Thymus (tissue), 14 donors: ENCODE measurements at places on chromosomes 11 and 22. TPM values are rescaled to one million over a fixed set of nuclear protein-coding genes. Genes with fewer than 3 reads are reported as not detected.

SEC14L6 gene
- total RNA-seq = 0.24 TPM

NRXN2 gene
- 0.85 TPM for total RNA-seq

MICAL2 gene
- total RNA-seq = 26.8 TPM

ROM1 gene
- 1.7 TPM for total RNA-seq

ART1 gene
- total RNA-seq = not detected

ACR gene
- total RNA-seq = not detected

KIRREL3 gene
- 0.14 TPM for total RNA-seq

CNTN5 gene
- 0.14 TPM for total RNA-seq

CYP2D6 gene
- total RNA-seq = 0.42 TPM

IL18 gene
- 7.3 TPM for total RNA-seq

NLRP6 gene
- 0.90 TPM for total RNA-seq

CHRM1 gene
- total RNA-seq = not detected

FAM180B gene
- not detected for total RNA-seq

ZC3H7B gene
- total RNA-seq = 23.3 TPM
